Upper lobe of right lung (tissue), 1 donor: ENCODE measurements at places on chromosomes 7 and 10. TPM values are rescaled to one million over a fixed set of nuclear protein-coding genes. Genes with fewer than 3 reads are reported as not detected.

DNA sequence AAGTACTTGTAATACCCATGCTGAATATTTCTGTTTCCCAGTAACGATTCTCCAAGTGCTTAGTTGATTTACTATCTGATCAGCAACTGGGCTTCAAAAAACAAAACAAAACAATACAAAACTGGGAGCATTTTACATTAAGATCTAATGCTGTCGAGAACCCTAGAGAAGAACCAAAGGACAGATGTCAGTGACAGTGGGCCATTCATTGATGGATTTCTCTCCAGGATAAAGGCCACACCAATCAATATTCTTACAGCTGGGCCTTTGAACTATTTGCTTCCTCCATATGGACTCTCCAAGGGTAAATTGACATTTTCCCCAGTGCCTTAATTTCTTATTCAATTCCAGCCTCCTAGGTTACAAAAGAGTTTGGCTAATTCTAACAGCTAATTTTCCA is 217.5 kb downstream of the ADAM12 start:
- no peak for DNase-seq

DNA sequence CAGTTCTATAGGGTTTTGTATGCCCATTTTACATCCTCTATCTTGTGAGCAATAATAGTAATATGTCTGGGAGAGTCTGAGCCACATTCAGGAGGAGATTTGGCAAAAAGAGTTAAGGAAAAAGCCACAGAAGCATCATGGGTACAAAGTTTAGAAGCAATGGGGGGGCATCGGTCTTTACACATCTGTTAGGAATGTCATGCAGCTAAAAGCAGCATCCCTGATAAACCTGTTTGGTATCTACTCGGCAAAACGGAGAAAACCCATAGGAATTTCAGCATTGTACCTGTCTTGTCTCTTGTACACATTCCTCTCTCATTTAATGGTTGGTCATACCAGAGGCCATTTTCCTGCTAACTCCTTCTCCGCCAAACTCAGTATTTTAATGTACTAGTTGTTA is 12.5 kb upstream of the HERPUD2 start:
- DNase-seq = no peak

GRCh38 chr10:125076891-125077541 is 83.3 kb downstream of the CTBP2 start:
- peak; percentile 17 for DNase-seq

DNA sequence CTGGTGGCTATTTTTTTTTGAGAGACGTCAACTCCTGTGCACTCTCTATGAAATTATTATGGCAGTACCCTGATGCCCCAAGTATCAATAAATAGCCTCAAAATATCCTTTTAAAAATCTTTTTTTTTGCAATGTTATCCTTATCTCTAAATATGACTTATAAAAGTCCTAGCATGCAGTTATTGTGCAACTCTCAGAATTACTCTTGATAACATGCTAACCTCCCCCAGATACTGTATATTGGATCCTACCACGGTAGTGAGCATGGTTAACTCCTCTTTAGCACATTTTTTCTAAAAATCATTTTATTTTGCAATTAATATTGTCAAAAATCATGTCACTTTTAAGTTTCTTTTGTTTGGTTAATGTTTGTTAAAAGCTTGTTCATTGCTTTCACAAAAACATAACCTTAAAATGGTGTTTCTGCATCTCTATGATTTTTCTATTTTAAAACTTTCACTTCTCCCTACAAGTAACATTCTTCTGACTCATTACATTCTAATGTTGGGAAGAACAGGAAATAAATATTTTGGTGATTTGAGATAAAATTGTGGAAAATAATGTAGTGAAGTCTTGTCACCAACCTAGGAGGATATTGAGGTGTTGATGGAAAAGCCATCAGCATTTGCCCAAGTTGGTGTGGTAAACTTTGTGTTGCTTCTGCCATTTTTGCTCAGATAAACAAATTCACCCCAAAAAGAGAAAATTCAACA is 42.1 kb upstream of the ADRA2A start:
- no peak for DNase-seq

DNA sequence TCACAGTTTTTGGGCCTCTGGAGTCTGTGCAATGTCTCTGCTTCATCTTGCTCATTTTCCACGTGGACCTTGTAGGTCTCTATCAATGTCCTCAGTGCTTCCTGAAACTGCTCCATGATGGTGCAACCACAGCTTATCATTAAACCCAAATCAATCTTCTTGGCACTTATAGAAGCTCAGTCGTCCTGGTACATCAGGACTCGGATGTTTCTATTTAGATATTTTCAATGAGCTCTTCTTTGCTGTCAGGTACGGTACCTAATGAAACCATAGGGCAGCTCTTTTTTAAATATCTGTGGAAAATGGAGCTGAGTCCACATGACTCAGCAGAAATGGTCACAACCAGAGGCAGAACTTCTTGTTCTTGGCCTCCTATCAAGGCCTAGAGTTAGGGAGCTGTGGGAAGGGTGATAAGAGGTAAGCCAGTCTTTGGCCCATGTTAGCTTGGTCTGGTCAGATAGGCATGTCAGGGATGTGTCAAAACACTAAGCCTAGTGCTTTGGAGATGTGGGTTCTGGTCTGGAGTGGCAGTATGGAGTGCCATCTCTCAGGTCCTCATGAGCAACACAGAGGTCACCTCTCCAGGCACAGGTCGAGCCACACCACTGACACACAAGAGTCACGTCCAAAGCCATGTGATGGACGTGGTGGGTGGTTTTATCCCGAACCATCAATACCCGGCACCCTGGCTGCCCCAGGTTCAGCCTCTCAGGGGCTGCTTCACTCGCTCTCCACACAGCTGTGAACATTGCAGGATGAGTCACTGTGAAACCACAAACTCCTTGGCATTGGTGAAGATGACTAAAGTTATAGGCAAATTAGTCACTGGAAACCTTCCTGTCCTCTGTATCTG is 87.0 kb downstream of the TBXAS1 start:
- DNase-seq = no peak

DNA sequence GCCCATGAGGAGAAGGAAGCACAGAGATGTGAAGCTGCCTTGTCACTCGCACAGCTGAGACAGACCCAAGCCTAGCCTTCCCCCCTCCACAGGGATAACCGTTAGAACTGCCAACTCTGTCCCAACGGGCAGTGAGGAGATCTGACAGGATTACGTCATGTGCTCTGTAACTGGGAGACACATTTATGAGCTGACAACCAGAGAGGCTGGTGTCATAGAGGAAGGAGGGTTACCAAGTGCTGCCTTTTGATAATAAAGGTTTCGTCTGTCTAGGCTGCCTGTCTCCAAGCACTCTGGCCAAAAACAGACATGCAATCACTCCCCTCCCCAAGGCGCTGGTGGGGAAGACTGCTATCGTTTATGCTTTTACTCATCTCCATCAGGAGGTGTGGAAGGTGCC is 165.9 kb downstream of the PLXNA4 start:
- no peak for DNase-seq

- no peak for DNase-seq
These were observed 13.1 kb upstream of the SLC26A3 start for GRCh38 chr7:107816011-107816566.

DNA sequence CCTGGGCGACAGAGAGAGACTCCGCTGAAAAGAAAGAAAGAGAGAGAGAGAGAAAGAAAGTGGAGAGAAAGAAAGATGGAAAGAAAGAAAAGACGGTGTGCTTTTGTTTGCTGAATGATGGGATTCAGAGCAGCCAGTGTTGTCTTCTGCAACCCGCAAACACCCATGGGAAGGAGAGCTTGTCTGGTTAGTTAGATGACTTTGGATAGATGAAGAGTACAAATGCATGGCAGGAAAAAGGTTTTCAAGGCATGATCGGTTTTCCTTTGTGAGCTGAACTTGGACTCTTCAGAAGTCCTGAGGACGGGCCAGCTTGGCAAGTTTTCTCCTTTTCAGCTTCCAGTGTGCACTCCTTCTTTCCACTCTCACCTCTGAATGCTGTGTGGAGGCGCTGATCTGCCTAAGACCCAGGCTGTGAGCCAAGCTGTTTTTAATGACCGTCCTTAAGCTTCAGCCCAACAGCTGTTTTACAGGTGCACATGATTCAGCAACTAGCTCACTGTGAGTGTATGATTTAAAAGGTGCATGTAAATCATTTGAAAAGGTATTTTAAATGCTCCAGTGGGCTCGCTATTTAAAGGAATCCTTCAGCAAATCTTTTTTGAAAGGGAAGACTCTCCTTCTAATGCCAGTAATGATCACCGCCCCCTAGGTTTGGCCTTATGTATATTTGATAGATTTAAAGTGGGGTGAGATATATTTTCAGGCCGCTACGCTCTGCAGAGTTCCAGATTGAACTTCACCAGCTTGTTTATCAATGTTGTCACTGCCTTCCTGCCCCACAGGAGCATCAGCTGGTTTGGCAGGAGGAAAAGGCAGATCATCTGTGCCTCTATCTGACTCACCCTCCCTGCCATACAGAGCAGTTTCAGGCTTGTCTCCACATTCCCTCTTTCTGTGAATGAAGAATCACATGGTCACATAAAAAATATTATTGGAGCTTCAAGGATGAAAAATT is 115.0 kb downstream of the PLXDC2 start:
- no peak for DNase-seq

- DNase-seq = peak; percentile 58
These were observed 567.7 kb downstream of the TCERG1L start for GRCh38 chr10:130743751-130744271.

Gene PDE1C
- 13.0 TPM for total RNA-seq

Gene ERVW-1
- not detected for total RNA-seq

Gene OR2A12
- total RNA-seq = not detected

Gene MAT1A
- total RNA-seq = 0.69 TPM

Gene NOBOX
- not detected for total RNA-seq

Gene EZH2
- total RNA-seq = 3.7 TPM

Gene ZNF117
- total RNA-seq = 18.7 TPM

Gene FKBP9
- total RNA-seq = 113 TPM

Gene ANKRD2
- total RNA-seq = 0.98 TPM
